ENCODE measurements at places on chromosomes 2 and 18.

- peak; percentile 67 for DNase-seq
Observed at GRCh38 chr2:235512699-235513053, 18.8 kb downstream of the AGAP1 start.

GRCh38 chr2:10820978-10821695 lies 8.6 kb upstream of the PDIA6 start:
- no peak for DNase-seq

DNA sequence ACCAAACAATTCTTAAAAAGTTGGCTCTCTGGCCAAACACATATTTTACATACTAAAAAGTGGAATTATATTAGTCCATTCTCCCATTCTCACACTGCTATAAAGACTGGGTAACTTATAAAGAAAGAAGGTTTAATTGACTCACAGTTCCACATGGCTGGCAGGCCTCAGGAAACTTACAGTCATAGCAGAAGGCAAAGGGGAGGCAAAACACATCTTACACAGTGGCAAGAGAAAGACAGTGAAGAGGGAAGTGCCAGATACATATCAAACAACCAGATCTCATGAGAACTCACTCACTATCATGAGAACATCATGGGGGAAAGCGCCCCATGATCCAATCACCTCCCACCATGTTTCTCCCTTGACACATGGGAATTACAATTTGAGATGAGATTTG lies 42.6 kb downstream of the EDAR start:
- DNase-seq, result no peak

GRCh38 chr2:231680992-231681852 lies 27.1 kb upstream of the PTMA start:
- DNase-seq, result peak; percentile 81

- no peak for DNase-seq
Observed at GRCh38 chr2:67790622-67791021, 272.2 kb downstream of the C1D start.

GRCh38 chr18:7079231-7079630 lies 38.4 kb downstream of the LAMA1 start:
- no peak for DNase-seq

GRCh38 chr2:54880428-54880827 lies 157.0 kb downstream of the EML6 start:
- DNase-seq, result no peak

GRCh38 chr2:190678444-190679162 lies 29.7 kb downstream of the NAB1 start:
- DNase-seq, result no peak

DNA sequence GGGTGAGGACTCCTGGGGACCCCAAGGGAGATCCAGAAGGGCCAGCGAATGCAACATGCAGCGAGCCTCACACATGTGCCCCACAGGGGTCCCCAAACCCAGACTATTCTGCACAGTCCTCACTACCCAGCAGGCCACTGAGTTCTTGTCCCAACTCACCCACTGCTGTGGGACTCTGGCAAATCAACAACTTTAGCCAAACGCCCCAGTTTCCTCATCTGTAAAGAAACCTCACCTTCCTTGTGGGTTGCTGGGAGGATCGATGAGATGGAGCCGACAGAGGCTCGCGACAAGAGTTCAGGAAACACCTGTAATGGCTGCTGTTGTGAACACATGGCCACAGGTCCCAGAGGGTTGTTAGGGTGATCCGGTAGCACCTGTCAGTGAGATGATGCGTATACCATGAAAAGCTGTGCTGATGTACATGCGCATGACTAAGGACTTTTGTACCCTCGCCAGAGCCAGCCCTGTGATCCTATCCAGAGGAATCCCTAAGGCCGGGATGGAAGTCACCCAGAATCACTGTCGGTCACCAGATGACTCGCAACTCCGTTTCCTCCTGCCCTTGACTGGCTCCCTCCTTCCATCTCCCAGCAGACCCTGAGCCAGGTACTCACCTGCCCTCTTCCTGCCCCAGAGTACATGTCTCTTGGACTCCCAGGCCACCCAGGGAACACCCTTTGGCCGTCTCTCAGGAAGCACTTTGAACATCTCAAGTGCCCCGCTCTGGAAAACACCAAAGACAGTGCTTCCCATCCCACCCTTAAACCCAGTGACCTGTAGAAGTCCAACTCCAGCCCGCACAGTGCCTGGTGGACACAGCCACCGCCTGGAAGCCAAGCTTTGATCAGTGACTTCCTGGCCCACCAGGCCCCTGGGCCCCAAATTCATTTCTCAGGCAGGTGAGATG lies 103.3 kb upstream of the ID2 start:
- DNase-seq, result no peak

DNA sequence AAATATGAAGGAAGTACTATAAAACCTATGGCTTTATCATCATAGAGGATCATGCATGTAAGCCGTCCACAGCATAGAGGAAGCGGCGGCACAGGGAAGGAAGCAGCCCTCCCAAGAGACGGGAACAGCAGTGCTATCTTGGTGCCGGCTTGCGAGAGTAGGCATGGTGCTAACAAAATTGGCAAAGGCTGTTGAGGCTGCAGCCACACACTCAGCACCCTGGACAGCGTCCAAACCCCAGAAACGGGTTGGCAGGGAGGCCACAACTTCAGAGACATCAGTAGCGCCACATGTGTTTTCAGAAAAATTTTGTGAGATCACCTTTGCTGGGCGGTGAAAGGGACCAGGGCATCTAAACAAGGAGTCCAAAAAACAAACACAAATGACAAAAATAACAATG lies 37.7 kb downstream of the NETO1 start:
- DNase-seq, result no peak

GRCh38 chr18:354471-354870 lies 86.6 kb upstream of the THOC1 start:
- no peak for DNase-seq

GRCh38 chr2:160194351-160194750 lies 5.7 kb downstream of the ITGB6 start:
- no peak for DNase-seq

GRCh38 chr2:217911283-217912097 lies 91.3 kb downstream of the TNS1 start:
- no peak for DNase-seq

GRCh38 chr2:114031605-114032505 lies 142.0 kb downstream of the ACTR3 start:
- no peak for DNase-seq

GRCh38 chr18:56258178-56258577 lies 380.2 kb downstream of the TXNL1 start:
- DNase-seq, result no peak

DNA sequence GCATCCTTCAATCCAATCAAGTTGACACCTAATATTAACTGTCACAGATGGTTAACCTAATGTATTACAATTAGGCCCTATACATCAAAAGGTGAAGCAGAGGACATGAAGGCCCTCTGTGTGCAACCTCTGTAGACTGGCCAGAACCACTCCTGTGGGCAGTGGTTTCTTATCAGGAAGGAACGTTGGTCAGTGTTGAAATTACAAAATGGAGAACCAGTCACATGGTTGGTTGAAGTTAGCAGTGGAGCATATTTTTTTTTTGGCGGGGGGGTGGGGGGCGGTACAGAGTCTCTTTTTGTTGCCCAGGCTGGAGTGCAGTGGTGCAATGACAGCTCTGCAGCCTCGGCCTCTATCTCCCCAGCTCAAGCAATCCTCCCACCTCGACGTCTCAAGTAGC lies 19.8 kb downstream of the RNU2-63P start:
- DNase-seq, result no peak

DNA sequence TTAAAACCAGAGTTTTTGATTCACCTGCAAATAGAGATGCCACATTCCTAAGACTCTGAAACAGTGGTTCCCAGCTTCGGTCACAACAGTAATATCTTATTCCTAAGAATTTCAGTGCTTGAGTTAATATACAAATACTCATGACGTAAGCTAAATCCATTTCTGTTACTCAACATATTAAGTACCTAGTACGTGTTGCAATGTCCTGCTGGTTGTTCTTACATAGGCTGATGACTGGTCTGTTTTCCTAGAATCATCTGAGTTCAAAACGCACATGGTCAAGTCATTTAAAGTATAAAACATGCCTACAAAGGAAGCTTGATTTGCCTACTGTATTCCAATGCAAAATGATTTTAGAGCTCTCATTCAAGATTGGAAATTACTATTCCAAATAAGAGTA lies 7.2 kb downstream of the NCL start:
- no peak for DNase-seq

DNA sequence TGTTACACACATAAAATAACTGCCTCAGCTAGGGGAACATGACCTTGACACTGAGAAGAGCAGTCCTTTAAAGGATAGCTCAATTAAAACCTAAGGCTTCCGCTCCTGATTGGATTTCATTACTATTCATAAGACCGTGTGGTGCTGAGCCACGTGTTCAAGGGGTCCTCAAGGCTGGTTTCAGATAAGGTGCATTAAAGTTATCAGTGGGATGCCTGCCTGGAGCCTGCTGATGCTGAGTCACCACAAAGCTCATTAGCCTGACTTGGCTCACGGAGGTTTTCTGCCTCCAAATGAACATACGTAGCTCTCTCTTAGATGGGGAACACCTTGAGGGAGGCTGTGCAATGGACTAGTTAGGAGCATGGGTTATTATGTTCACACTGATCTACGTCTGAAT lies 518.9 kb downstream of the TDRD15 start:
- DNase-seq, result no peak

DNA sequence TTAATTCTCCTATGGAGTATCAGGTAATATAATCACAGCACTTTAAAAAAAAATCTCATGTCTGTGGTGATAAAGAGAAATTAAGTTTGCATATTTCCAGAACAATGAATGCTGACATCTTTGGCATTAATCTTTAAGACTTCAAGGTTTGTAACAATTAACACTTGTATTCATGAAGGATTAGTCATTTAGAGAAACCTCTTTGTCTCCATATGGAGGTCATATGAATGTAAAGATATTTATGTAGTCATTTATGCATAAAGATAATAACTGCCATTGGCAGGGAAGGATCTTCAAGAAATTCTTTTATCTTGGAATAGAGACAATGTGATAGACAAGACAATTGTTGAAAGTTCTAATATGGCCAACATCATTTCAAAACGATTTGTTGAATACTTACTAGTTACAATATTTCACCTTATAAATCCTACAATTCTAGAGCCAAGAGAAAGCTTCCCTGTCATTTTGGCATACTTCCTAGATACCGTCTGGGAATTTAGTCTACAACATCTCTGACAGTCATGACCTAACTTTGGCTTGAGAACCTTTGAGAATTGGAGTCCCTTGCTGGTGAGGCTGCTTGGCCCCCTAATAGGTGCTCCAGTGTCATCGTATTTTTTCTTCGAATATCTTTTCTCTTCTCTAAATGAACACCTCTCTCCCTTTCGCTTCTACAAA lies 33.6 kb downstream of the RASGRP3 start:
- no peak for DNase-seq

Measured in colonic mucosa (tissue), 4 donors.